Skin of body (tissue), 3 donors: ENCODE measurements at places on chromosomes 3 and 15. TPM values are rescaled to one million over a fixed set of nuclear protein-coding genes. Genes with fewer than 3 reads are reported as not detected.

- DNase-seq: no peak
Observed at GRCh38 chr15:86493884-86494283, 414.2 kb downstream of the AGBL1 start.

- DNase-seq: no peak
Observed at GRCh38 chr15:85128621-85129020, 147.0 kb downstream of the PDE8A start.

TMEM40 gene
- 10.8 TPM for total RNA-seq

DNA sequence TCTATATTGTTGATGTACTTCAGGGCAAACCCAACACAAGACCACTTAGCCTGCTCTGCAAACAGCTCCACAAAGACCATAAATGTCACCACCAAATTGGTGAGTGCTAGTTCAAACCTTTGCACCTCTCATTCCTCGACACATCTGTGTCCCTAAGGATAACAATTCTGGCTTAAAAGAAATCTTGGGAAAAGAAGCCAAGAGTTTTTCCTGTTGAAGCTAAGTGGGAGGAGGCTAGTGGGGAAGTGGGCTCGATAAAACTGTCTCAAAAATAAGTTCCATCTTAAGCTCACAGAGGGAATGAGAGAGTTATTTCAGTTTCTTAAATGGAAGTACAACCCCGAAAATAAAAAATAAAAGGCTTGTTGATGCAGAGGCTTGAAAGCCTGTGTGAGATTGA is 40.4 kb upstream of the PRICKLE2 start:
- DNase-seq: no peak

ZNF660 gene
- total RNA-seq: 4.1 TPM

FOXB1 gene
- not detected for total RNA-seq

MFGE8 gene
- total RNA-seq: 51.5 TPM

INKA1 gene
- total RNA-seq: 6.6 TPM

DNA sequence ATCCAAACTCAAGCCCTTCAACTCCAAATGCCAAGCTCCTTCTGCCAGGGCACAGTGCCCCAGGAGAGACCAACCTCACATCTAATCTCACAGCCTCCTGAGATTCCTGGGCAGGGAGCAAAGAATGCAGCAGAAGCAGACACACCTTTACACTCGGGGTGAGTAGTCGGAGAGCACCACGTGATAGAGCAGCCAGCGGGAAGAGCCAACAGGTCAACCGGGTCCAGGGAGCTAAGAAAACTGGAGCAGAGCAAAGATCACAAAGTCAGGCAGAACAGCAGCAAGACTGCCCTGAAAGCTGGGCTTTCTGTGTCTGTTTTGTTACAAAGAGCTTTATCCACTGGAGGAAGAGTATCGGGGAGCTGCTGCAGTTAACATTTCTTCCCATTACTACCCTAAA is 4.2 kb downstream of the B3GALNT1 start:
- DNase-seq: no peak

DNA sequence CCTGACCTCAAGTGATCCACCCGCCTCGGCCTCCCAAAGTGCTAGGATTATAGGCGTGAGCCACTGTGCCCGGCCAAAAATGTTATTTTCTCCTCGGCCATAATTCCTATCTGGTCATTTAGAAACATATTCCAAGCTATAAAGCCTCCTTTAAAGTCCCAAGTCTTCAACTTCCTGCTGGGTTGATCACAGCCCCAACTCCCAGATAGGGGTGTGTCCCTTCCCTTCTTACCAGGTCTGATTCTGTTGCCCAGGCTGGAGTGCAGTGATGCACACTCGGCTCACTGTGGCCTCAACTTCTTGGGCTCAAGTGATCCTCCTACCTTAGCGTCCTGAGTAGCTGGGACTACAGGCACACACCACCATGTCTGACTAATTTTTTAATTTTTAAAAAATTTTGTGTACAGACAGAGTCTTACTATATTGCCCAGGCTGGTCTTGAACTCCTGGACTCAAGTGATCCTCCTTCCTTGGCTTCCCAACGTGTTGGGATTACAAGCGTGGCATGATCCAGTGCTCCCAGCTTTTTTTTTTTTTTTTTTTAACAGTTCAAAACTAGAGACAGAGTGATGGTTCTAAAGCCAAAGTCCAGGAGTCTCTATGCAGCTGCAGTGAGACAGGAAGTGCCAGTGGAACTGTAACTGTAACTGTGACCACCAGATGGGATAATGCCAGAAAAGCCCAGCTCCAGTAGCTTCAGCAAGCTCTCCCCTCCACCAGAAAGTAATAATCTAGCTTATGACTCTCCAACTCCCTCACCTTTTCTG is 8.2 kb upstream of the PRKAR2A start:
- DNase-seq: no peak

GRCh38 chr3:10223676-10224639 is 24.3 kb upstream of the TATDN2 start:
- DNase-seq: no peak

C3orf22 gene
- not detected for total RNA-seq

DNA sequence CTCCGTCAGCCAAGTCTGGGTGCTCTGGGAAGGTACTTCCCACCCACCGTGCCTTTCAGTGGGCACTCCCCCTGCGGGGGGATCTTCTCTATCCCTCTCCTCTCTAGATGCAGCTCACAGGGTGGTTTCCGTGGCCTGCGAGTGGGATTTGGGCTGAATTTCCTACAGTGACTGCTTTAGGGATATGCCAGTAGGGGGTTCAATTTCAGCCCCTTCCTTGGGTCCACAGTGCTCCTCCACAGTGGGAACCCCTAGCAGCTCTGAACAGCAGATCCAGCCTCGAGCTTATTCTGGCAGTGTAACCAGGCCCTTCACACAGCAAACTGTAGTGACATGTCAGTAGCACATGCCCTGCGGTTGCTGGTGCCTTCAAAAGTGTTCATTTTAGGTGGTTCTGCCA is 155.7 kb downstream of the CHDH start:
- DNase-seq: no peak

DNA sequence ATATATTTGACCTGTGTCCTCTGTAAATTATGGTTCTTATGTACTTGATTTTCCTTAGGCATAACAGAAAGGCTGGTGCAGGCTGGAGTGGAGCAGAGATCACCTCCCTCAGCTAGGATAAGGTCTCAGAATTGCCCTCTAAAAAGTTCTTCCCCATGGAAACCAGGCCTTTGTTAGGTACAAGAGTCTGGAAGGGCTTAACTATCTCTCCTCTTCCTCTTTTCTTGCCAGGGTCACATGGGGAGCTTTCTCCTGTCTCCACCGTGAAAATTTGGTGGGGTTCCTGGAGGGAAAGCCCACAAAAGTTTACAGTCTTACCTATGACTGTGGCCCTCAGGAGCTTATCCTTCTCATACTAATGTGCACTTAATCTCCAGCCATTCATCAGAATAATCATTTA is 633.2 kb downstream of the MCTP2 start:
- DNase-seq: no peak

CP gene
- total RNA-seq: 1.1 TPM

GRCh38 chr3:124952282-124952855 is 17.8 kb upstream of the MUC13 start:
- no peak for DNase-seq

- DNase-seq: no peak
Observed at GRCh38 chr15:81947548-81947947, 98.3 kb downstream of the MEX3B start.

AGBL1 gene
- 4.8 TPM for total RNA-seq

GRCh38 chr15:56243163-56244037 is at the start of gene RFX7:
Gene RFX7 (minus strand): TSS chr15:56243879. CDS start chr15:56243285, 594 bp downstream.
- DNase-seq: peak; percentile 38

- DNase-seq: no peak
Observed at GRCh38 chr3:43859766-43860165, 169.0 kb downstream of the ABHD5 start.

DNA sequence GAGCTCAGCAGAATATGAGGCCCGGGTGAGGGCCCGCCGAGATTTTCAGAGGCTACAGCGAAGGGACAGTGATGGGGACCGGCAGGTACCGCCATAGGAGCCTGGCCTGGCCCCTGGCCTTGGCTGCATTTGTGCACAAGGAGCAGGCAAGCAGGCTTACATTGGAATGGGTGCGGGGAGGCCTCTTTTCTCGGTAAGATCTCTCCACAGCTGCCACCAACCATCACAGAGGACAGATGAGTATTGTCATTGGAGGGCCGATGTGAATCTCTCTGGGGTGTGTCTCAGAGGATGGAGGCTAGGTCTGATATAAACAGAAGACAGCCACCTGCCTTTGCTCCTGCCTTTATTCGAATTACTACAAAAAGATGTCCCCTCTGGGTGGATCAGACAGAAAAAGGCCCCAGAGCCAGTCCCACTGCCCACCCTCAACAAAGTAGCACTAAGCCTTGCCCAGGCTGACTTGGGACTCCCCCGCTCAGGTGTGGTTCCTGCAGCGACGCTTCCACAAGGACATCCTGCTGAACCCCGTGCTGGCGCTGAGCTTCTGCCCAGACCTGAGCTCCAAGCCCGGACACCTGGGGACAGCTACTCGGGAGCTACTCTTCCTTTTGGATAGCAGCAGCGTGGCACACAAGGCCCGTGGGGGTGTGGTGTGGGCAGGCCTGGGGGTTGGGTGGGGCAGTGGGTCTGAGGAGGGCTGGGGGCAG is 5.4 kb downstream of the VWA5B2 start:
- DNase-seq: no peak

GRCh38 chr3:65439641-65440284 is 599.0 kb downstream of the MAGI1 start:
- peak; percentile 50 for DNase-seq

GRCh38 chr3:71003511-71003910 is 580.0 kb downstream of the FOXP1 start:
- DNase-seq: no peak

OIP5 gene
- total RNA-seq: 3.2 TPM

DNA sequence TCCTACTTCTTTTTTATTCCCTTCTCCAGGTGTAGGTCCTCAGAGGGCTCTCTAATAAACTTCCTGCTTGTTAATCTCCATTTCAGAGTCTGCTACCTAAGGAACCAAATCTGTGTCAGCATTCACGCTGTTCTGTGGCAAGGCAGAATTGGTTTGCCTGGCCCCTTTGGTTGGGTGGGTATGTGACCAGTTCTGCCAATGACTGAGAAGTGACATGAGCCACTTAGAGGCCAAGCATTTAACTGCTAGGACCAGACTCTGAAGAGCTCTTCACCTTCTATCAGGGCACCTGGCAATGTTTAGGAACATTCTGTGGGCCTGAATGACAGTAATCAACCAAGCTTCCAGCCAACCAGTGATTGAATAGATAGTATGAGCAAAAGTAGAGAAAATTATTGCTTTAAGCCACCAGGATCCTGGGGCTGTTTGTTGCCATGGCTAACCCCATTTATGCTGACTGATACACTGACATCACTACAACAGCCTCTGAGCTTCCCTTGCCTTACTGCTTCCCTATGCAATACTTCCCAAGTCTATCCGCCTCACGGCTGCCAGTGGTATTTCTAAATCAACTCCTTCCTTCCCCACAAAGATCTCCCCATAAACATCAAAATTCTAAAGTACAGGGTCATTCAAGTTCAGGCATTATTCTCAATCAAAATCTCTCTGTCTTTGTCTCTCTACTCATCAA is 7.6 kb downstream of the FRMD4B start:
- DNase-seq: no peak

AHSG gene
- total RNA-seq: not detected

DNA sequence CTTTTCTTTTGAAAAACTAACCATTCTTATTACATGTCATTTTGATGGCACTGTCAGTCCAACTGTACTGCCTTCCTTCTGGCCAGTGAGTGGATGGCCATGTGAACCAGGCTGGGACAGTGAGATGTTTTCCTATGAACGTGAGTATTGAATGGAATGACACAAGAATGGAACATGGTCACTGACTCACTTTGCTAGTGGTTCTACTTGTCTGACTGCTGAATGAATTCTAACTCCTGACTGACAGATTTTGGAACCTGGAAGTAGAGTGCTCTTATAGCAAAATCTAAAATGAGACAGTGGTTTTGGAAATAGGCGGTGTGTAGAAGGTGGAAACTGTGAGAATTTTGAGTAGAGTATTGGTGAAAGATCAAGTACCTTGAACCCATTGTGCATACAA is 606.9 kb upstream of the KCNMB2 start:
- DNase-seq: no peak

- no peak for DNase-seq
Observed at GRCh38 chr3:15513116-15513515, 8.4 kb downstream of the COLQ start.
